SJSA1 (cell line): ENCODE measurements at places on chromosomes 6 and 20. TPM values are rescaled to one million over a fixed set of nuclear protein-coding genes. Genes with fewer than 3 reads are reported as not detected.
A peak's percentile ranks its signal among the peaks of the same experiment; 100 is the strongest.

DNA sequence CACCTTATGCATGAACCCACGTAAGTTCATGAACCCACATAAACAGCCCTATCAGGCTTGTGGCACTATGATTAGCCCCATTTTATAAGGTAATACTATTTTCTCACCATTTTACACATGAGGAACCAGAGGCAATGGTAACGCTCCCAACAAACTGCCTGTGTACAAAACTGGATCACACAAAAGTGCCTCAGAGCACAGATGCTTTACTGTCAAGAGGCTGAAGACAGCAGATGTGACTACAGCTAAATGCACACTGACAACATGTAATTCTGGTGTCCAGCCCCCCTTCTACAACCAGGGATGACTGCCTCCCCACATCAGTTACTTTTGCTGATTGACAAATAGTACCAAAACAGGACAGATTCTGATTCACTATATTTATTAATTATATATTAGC is 69.6 kb downstream of the GMDS start:
- no peak for DNase-seq

The CALHM5 gene
- 6.2 and 7.2 TPM in 2 replicates for total RNA-seq

- DNase-seq, result no peak
Measured at GRCh38 chr6:23790756-23791155, 335.3 kb upstream of the NRSN1 start.

The PTPN1 gene
- 61.1 and 71.3 TPM in 2 replicates for total RNA-seq

The AIF1 gene
- not detected in 2 replicates for total RNA-seq

- DNase-seq, result peak; percentile 24
Measured at GRCh38 chr20:59518881-59519706, 85.2 kb upstream of the PHACTR3 start.

The NQO2 gene
- total RNA-seq, result 44.9 and 47.1 TPM in 2 replicates

DNA sequence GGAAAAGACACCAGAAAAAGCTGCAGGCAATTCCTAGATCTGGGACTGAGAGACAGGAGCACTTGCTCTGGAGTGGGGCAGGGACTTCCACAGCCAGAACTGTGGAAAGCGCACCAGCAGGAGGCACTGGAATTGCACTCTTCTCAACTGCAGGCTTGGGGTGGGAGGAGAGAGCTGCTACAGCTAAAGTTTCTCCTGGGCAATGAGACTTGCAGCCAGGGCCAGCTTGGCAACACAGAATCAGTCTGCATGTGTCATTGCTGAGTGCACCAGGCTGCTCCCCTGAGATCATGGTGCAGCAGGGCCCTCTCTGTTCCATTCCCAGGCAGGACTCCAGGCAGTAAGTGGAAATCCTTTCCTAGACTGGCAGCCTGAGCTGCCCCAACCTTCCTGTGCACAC is 145.8 kb downstream of the INSM1 start:
- DNase-seq, result no peak

DNA sequence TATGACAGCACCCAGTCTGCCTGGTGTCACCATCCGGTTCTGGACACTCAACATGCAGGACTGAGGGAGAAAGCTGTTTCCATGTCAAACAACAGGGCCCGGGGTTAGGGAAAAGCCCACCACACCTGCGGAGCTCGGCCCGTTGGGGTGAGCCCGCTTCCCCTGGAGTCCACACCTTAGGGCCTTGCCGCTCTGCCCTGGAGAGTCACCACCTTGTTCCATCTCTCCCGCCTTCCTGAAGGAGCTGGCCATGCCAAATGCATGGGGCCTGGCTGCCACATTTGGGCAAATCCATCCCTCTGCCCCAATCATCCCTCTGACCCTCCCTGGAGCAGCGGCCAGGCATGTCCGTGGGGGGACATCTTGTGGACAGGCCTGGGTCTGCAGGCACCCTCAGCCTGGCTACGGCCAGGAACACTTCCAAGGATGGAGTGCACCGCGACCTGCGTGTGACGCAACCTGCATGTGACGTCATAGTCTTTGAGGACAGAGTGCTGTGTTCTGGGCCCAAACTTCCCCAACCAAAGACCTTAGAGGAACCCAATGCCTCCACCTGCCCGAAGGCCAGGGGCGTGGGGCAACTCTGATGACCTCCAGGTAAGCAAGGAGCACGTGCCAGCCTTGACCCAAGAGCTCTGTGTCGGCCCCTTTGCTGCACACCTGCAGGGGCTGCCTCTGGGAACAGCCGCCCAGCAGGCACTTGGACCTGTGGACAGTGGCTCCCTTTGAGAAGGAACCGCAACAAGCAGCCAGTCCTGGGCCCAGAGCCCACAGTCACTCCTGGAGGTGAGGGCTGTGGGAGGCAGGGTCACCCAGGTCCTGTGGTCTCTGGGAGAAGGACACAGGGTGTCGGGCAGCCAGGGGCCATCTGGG is 1.7 kb downstream of the CABLES2 start:
- DNase-seq, result no peak

The SGK2 gene
- not detected in 2 replicates for total RNA-seq

GRCh38 chr6:130794010-130794697 is 33.1 kb upstream of the SMLR1 start:
- no peak for DNase-seq

- DNase-seq, result no peak
Measured at GRCh38 chr20:13995841-13996240, 525 bp downstream of the MACROD2 start.

DNA sequence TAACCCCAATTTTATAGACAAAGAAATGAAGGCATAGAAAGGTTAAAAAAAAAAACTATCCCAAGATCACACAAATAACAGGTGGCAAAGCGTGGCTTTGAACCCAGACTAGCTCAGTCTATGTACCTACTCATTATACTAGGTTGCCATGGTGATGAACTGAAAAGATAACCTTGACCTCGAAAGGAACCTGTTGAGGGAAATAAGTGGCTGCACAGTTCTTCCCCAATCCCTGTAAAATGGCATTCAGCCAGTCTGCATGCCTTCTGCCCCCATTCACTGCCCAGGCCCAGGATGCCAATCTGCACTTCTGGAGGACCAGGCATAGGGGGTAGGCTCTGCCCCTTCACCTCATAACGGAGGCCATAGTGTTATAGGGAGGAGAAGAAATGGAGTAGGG is 295.2 kb downstream of the PTPRT start:
- no peak for DNase-seq

- DNase-seq, result no peak
Measured at GRCh38 chr20:16661756-16662155, 68.1 kb upstream of the SNRPB2 start.

The GSTA1 gene
- total RNA-seq, result 8.5 and 8.7 TPM in 2 replicates

The MUC22 gene
- not detected in 2 replicates for total RNA-seq

GRCh38 chr6:1745814-1746213 is 136.1 kb downstream of the FOXC1 start:
- no peak for DNase-seq

DNA sequence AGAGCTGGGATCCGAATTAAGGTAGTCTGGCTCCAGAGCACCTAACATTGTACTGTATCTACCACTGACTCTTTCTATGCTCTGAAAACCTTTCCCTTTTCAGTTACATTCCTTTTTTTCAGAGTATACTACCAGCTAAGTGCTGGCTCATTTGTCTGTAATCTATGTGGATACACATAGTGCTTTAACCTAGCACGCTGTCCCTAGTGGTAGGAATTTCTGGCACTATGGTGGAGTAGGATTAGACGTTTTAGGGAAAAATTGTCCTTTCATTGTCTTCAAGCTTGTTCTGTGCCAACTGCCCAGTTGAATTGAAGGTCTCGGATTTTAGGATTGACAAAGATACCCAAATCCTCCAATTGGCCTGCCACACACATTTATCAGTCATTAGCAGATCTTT is 259.1 kb upstream of the FERMT1 start:
- no peak for DNase-seq

DNA sequence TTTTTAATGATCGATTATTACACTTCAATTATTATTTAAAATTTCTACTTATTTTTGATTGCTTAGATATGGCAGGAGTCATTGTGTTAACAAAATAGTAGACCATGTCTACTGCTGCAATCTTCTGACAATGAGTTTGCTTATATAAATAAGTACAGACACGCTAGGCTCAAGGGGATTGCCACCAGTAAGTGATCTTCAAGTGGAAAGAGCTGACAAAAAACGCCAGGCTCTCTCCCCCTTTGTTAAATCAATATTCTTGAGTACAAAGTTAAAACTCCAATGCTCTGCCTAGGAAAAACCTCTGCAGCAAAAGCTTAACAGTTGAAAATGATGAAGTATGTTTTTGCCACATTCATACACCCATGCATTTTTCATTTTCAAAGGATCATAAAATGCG is 738.1 kb downstream of the HDGFL1 start:
- no peak for DNase-seq

DNA sequence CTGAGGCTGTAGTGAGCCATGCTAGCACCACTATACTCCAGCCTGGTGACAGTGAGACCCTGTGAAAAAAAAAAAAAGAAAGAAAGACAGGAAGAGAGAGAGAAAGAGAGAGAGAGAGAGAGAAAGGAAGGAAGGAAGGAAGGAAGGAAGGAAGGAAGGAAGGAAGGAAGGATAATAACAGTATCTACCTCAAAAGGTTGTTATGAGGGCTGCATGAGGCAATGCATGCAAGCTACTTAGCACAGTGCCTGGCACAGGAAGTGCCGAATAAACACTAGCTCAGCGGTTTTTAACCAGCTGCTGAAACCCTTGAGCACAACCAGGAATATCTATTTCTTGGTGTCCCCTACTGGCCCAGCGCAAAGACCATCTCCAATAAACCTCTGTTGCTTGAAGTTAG is 62.3 kb upstream of the TBC1D7 start:
- no peak for DNase-seq

DNA sequence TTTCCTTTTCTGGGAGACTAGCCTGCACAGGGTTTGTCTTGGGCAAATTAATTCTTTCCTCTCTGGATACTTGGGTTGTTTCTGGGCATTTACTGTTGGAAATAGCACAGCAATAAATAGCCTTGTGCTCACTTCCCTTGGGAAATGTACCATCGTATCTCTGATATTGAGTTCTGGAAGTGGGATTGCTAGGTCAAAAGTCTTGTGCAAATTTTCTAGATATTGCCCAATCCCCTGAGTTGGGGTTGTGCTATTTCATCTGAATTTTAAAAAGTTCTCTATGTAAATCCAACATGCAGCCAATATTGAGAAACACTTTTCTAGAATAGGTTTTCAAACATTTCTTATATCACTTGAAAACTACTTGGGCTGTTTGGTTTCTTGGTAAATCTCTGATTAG is 64.0 kb upstream of the ELOVL5 start:
- no peak for DNase-seq

GRCh38 chr6:43741829-43742228 is 28.2 kb upstream of the VEGFA start:
- DNase-seq, result no peak

DNA sequence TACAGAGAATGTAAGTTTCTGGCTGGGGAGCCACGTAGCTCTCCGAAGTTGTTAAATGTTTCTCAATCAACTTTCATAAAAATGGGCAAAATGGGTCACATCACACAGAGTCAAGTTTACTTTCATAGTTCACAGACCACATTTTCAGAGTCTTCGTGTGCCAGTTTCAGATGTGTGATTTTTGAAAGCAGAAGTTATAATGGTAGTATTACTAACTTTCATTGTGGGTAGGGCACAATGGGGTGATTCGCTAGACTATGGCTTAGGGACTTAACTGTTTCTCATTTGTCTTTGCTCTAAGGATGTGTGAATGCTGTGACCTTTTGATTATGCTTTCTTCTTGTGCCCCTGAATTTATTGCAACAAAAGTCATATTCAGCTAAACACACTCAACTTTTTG is 109.0 kb upstream of the SUPT3H start:
- DNase-seq, result no peak

- no peak for DNase-seq
Measured at GRCh38 chr6:72825315-72825911, 203.5 kb downstream of the KCNQ5 start.

The CARMIL1 gene
- total RNA-seq, result 21.2 and 22.2 TPM in 2 replicates

The ADAT2 gene
- 3.1 and 5.5 TPM in 2 replicates for total RNA-seq

The DLL1 gene
- 0.03 TPM in 1 of 2 replicates, not detected in the other for total RNA-seq

DNA sequence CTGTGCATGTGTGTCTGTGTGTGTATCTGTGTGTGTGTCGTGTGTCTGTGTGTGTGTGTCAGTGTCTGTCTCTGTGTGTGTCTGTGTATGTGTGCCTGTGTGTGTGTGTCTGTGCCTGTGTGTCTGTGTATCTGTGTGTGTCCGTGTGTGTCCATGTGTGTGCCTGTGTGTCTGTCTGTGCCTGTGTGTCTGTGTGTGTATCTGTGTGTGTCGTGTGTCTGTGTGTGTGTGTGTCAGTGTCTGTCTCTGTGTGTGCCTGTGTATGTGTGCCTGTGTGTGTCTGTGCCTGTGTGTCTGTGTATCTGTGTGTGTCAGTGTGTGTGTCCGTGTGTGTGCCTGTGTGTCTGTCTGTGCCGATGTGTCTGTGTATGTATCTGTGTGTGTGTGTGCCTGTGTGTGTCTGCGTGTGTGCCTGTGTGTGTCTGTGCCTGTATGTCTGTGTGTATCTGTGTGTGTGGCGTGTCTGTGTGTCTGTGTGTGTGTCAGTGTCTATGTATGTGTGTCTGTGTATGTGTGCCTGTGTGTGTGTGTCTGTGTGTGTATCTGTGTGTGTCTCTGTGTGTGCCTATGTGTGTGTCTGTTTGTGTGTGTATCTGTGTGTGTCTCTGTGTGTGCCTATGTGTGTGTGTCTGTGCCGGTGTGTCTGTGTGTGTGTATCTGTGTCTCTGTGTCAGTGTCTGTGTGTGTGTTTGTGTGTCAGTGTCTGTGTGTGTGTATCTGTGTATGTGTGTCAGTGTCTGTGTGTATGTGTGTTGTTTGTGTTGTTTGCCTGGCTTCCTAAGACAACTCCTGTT is 11.6 kb downstream of the SNPH start:
- DNase-seq, result no peak

DNA sequence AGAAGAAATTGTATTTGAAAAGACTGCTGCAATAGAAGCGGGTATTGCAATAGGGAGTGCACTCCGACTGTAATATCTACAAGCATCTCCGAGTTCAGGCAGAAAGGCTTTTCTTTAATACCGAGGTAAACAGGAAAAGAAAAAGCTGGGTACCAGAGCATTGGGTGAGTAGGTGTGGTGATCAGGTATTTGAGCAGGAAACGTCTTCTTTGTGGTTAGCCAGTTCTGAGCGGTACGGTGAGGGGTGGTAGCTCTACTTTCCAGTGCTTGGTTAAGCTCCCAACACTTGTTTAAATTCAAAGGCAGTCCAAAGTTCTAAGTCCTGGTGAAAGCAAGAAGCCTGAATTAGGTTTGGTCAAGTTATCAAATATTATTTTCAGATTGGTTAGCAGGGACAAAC is 404.1 kb downstream of the LMBRD1 start:
- DNase-seq, result no peak

GRCh38 chr6:34447910-34448309 is 18.0 kb upstream of the PACSIN1 start:
- DNase-seq, result no peak

The SLC24A3 gene
- not detected in 2 replicates for total RNA-seq

- no peak for DNase-seq
Measured at GRCh38 chr6:150672800-150673199, 73.1 kb downstream of the PLEKHG1 start.
